ENCODE measurements at places on chromosomes 2 and 18. TPM values are rescaled to one million over a fixed set of nuclear protein-coding genes. Genes with fewer than 3 reads are reported as not detected.
A peak's percentile ranks its signal among the peaks of the same experiment; 100 is the strongest.

DNA sequence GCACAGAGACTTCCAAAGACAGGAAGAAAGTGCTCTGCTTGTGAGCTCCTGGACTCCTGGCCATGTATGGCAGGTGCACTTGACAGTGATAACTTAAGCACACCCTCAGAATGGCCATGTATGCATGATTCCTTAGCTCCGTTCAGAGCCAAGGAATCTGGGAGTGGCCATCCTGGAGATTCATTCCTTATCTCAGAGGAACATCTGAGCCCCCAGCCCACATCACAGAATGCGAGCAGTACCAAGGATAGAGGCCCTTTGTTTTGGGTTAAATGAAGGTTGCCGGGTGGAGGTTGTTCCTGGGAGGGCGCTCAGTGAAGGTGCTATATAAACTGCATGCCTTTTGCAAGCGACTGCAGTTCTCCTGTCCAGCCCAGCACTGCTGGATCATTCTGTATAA lies 26.9 kb downstream of the DIPK1C start:
- no peak for DNase-seq
- H3K36me3 ChIP-seq, result no peaks in the 10 kb centered on the region
- H3K27me3 ChIP-seq, result peaks cover 24% of the 10 kb centered on the region

- H3K4me1 ChIP-seq, result peaks cover 78% of the 10 kb centered on the region
- H3K36me3 ChIP-seq, result peaks cover 20% of the 10 kb centered on the region
- H3K4me3 ChIP-seq, result peak overlapping the region; percentile 47
These were observed 73.8 kb downstream of the ZEB2 start for GRCh38 chr2:144446136-144446535.

DNA sequence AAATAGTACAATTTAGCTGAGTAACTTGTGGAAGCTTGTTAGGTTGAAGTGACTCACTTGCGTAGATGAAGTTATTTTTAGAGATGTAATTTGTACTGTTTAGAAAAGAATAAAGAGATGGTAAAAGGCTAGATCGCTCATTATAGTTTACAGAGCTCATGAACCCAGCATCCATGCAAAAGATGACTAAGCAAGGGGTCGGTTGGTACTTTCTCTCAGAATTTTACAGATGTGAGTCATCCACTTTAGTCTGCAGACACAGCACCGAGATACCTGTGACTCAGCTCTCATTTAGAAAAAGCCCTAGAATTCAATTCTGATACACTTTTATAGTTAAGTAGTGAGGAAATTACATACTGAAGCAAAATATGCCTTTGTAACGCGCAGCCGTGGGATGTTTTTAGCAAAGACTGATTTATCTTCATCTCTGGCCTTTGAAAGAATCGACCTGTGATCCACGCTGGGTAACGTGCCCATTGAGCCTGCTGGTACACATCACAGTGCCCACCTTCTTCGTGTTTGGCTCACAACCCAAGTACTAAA lies 116.5 kb upstream of the FOSL2 start:
- peak overlapping the region; percentile 8 for H3K4me3 ChIP-seq
- no peaks in the 10 kb centered on the region for H3K27me3 ChIP-seq
- H3K36me3 ChIP-seq, result peaks cover 5% of the 10 kb centered on the region
- H3K27ac ChIP-seq, result peak overlapping the region; percentile 93
- no peak for DNase-seq

Gene ST3GAL5
- total RNA-seq, result 28.9 TPM

DNA sequence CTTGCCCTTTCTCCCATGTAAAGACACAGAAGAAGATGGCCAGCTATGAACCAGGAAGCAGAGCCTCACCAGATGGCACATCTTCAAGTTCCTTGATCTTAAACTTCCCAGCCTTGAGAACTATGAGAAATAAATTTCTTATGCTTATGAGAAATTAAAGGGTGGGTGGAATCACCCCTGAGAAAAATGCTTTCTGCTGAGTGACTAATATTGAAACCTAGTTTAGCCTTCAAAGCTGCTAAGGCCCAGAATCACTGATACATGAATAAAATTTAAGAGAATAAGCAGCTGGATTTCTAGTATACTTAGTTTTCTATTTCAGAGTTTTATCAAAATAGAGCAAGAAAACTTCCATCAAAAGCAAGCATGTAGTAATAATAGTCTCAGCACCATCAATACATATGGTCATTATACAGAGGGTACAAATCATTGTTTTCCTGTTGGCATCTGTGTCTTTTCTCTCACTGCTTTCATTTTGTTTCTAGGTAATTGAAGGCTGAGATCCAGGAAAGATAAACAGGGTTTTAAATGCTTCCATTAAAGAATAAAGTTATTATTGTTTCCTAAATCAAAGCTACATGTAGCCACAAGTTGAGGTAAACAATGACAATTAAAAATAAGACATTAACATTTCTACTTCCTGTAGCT lies 53.3 kb upstream of the COL5A2 start:
- H3K4me3 ChIP-seq, result no peak overlapping the region
- H3K27me3 ChIP-seq, result no peaks in the 10 kb centered on the region
- no peak overlapping the region for H3K27ac ChIP-seq
- no peaks in the 10 kb centered on the region for H3K4me1 ChIP-seq
- no peaks in the 10 kb centered on the region for H3K36me3 ChIP-seq

DNA sequence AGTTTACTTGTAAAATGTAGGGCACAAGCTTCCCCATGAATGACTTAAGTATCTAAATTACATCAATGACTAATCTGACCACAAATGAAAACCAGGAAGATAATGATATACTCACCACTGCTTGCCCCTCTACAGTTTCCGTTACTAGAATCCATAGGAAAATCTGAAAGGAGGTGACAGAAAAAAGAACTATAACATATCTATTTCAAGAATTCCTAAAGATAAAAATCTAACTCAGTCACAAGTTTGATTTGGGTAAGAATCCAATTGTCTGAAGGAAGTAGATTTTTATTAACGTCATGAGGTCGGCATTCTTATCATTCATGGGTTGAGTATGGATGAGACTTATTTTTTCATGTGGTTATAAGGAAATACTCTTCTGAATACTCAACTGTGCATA lies 7.8 kb downstream of the FRZB start:
- no peak overlapping the region for H3K27ac ChIP-seq
- no peak for DNase-seq
- no peaks in the 10 kb centered on the region for H3K36me3 ChIP-seq
- peaks cover 5% of the 10 kb centered on the region for H3K27me3 ChIP-seq
- no peak overlapping the region for H3K4me3 ChIP-seq

DNA sequence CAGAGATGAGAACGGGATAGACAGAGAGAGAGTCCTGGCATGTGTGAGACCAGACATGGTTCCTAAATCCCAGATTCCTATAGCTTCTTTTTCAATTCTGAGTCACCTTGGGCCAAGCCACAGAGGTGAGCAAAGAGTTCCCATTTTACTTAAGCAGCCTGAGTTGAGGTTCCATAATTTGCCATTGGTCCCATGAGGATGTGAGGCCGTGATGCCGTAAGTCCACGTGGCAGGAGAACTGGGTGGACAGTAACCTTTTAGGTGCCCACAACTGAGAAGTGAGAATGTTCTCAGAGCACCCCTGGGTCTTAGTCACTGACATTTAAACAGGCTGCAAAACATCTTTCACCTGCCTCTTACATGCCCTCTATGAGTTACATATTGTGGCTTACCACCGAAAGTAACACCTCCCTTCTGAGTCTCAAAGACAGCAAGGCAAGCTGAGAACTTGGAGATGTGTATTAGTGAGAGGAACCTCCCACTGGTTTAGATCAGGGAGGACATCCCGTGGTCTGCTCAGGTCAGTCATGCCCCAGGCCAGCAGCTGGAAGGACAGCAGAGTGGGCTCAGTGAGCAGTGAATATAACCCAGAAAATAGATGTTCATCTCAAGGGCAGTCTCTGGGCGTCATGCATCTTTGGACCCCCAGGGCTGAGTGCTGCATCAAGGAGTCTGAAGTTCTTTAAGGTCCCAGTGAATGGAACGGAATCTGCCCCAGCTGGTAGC lies 127.9 kb upstream of the LGALSL start:
- H3K4me1 ChIP-seq, result peaks cover 63% of the 10 kb centered on the region
- no peaks in the 10 kb centered on the region for H3K27me3 ChIP-seq
- DNase-seq, result peak; percentile 85
- peak overlapping the region; percentile 82 for H3K4me3 ChIP-seq
- H3K27ac ChIP-seq, result peak overlapping the region; percentile 83
- H3K36me3 ChIP-seq, result no peaks in the 10 kb centered on the region

Gene EVX2
- total RNA-seq, result not detected

DNA sequence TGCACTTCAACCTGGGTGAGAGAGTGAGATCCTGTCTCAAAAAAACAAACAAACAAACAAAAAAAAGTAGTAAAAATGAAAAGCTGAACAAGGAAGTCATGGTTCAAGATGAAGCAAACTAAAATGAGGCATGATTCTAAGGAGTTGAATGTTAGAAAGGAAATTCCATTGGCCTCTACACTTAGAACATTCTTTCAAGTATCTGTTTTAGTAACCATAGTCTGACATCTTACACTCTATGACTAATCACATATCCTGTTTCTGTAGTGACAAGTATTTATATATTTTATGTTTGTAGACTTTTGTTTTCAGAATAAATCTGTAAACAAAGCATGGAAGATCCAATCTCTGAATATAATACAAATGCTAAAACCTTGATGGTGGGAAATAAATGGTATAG lies 164.1 kb downstream of the KIAA1328 start:
- no peaks in the 10 kb centered on the region for H3K27me3 ChIP-seq
- no peak overlapping the region for H3K27ac ChIP-seq
- peaks cover 13% of the 10 kb centered on the region for H3K36me3 ChIP-seq
- peaks cover 5% of the 10 kb centered on the region for H3K4me1 ChIP-seq

Gene CACNB4
- 0.64 TPM for total RNA-seq

DNA sequence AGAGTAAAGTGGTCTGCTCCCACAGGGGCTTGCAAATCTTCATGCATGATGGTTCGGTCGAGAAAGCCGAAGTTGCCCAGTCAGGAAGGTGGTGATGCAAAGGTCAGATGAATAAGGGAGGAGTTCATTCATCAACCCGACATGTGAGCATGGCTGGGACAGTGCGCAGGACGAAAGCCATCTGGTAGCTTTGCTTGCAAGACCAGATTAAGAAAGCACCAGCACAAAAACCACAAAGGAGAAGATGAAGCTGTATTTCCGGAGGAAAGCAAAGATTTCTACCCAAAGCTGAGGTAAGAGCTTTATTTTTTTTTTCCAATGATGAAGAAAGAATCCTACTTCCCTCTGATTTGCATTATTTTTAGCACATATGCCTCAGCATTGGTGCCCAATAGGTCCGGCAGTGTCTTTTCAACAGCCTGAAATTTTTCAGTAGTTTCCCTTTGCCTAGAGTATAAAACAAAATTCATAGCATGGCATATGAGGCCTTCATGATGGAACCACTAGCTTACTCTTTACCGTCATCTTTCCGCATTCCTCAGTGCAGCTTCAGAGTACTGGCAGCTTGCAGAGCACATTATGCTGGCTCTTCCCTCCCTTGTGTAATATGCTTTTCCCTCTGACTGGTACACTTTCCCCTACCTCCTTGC lies 112.0 kb upstream of the THOC1 start:
- DNase-seq, result no peak
- H3K4me1 ChIP-seq, result no peaks in the 10 kb centered on the region
- H3K27ac ChIP-seq, result no peak overlapping the region

Gene MSTN
- not detected for total RNA-seq

DNA sequence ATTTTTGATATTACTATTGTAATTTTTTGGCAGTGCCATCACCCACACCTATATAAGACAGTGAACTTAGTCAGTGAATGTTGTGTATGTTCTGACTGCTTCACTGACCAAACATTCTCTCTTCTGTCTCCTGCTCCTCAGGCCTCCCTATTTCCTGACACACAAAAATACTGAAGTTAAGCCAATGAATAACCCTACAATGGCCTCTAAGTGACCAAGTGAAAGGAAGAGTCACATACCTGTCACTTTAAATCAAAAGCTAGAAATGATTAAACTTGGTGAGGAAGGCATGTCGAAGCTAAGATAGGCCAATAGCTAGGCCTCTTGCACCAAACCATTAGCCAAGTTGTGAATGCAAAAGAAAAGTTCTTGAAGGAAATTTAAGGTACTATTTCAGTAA lies 151.9 kb downstream of the RND3 start:
- H3K27me3 ChIP-seq, result no peaks in the 10 kb centered on the region
- no peak for DNase-seq
- no peak overlapping the region for H3K27ac ChIP-seq
- no peaks in the 10 kb centered on the region for H3K36me3 ChIP-seq

- H3K27me3 ChIP-seq, result no peaks in the 10 kb centered on the region
- no peak overlapping the region for H3K27ac ChIP-seq
- H3K36me3 ChIP-seq, result no peaks in the 10 kb centered on the region
These were observed 39.1 kb downstream of the KLHL29 start for GRCh38 chr2:23423873-23424680.

Gene CROCC2
- total RNA-seq, result not detected

Gene TIA1
- 103 TPM for total RNA-seq

- H3K4me1 ChIP-seq, result peaks cover 23% of the 10 kb centered on the region
- peak overlapping the region; percentile 26 for H3K4me3 ChIP-seq
- no peaks in the 10 kb centered on the region for H3K27me3 ChIP-seq
- DNase-seq, result no peak
These were observed 131.5 kb downstream of the ATP9B start for GRCh38 chr18:79200546-79201268.

DNA sequence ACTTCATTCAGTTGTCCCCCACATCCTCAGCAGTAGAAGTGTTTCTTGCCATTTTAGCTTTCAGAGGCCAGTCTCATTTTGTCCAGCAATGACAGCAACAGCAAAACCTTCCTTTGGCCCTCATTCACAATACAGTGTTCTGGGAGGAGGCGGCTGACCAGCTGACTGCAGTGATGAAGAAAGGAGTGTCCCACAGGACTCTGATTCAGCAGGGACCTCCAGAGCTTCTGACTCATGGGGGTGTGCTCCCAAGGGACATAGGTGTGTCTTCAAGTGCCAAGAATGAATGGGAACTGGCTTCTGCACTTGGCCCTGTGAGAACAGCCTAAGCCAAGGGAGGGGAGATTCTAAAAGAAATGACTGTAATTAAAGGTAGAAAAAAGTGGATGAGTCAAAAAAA lies 147.0 kb upstream of the PELI1 start:
- H3K4me3 ChIP-seq, result no peak overlapping the region
- H3K27ac ChIP-seq, result no peak overlapping the region
- H3K4me1 ChIP-seq, result peaks cover 13% of the 10 kb centered on the region
- H3K36me3 ChIP-seq, result no peaks in the 10 kb centered on the region
- no peak for DNase-seq

DNA sequence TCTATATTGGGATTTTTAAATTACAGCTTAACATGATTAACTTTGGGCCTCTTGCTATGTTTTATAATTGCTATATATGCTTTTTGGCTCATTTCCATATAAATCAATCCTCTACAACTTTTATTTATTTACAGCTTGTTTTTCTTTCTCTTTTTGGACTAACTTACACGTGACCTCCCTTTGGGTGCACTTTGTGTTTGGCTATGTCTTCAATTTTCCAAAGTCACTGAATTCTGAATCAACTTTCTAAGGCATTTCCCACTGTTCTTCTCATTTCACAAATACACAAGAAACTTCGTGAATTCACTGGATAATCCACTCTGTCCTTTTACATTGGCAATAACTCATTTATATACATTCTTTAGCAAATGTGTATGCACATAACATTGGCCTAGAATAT lies 5.4 kb upstream of the CPS1 start:
- no peaks in the 10 kb centered on the region for H3K4me1 ChIP-seq
- no peak for DNase-seq
- H3K36me3 ChIP-seq, result no peaks in the 10 kb centered on the region
- H3K4me3 ChIP-seq, result no peak overlapping the region

Data from natural killer cell treated with Interleukin-12 subunit alpha and Interleukin-12 subunit beta and Interleukin-15 and Interleukin-18, amount 100 ng/mL, for 72 hours (primary cell).